ENCODE measurements at places on chromosomes 1 and 21.
A peak's percentile ranks its signal among the peaks of the same experiment; 100 is the strongest.

- DNase-seq, result no peak
Measured at GRCh38 chr1:70672442-70672888, 261.4 kb downstream of the CTH start.

GRCh38 chr1:15618655-15619525 is 1.6 kb downstream of the DDI2 start:
- DNase-seq, result no peak

DNA sequence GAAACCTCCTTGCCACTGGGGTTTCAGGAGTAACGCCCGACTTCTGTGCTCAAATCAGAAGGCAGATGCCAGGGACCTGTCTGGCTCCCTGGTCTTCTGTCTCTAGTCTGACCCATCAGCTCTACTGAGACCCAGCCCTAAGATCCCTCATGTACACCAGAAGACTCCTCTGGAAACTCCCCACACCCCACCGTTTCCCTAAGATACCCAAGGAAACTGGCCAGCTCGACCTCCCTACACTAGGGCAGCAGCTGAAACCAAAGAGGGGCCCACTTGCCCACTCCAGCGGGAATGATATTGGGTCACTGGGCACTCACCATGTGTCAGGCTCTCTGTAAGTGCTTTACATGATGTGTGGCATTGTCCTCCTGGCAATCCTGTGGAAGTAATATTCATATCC is 469 bp upstream of the S100A16 start:
- no peak for DNase-seq

GRCh38 chr1:76950306-76950705 is 83.0 kb downstream of the ST6GALNAC5 start:
- DNase-seq, result no peak

DNA sequence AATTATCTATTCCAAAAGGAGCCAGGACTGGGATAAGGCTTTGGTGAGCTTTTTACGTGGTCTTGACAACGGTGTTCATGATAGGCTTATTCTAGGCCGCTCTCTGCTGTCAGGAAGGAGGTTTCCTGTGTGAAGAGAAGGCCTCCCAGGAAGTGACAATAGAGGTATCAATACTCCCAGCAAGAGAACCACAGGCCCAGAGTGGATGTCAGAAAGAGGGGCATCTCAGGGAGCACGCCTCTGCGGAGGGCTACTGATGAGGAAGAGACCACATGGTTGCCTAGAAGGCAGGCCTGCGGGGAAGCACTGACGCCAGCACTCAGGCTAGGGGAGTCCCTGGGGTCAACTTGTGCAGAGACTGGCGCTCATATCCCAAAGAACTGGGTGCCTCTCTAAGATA is 60.4 kb downstream of the ITPKB start:
- peak; percentile 67 for DNase-seq

DNA sequence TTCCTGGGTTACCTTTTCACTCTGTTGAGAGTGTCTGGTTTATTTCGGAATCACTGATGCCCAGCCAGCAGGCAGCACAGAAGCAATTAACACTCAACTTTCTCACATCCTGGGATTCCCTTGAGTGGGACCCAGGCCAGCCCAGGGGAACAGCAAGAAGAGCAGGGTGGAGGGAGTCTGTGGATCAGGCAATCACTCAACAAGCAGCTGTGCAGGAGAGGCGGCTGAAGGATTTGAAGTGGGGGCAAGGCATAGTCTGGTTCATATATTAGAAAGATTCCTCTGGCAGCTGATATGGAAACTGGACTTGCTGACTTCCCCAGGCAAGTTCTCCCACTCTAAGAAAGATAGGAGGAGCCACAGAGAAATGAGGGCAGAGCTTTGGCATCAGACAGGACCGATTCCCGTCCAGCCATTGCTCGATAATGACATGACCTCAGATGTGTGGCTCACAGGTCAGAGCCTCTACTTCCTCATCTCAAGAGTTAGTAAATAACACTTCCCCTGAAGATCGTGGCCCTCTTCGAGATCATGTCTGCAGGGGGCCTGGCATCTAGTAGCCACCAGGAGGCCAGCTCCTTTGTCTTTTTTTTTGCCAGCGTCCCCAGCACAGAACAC is 12.4 kb downstream of the EPHA8 start:
- no peak for DNase-seq

GRCh38 chr1:13748610-13749505 is 48.9 kb downstream of the PRDM2 start:
- peak; percentile 97 for DNase-seq

DNA sequence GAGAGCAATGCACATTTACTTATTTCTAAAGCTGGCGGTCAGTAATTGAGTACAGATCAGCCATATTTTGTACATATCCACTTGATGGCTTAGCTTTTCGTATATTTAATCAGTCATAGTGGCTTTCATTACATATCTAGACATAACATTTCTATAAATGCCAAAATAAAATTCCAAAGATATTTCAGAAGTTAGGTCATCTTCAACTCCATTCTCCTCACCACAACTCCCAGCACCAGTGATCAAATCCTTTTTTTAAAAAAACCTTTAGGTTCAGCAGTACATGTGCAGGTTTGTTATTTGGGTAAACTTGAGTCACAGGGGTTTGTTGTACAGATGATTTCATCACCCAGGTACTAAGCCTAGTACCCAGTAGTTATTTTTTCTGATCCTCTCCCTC is 53.9 kb upstream of the GNG4 start:
- no peak for DNase-seq

- DNase-seq, result no peak
Measured at GRCh38 chr1:30054126-30054525, 669.3 kb downstream of the MATN1 start.

DNA sequence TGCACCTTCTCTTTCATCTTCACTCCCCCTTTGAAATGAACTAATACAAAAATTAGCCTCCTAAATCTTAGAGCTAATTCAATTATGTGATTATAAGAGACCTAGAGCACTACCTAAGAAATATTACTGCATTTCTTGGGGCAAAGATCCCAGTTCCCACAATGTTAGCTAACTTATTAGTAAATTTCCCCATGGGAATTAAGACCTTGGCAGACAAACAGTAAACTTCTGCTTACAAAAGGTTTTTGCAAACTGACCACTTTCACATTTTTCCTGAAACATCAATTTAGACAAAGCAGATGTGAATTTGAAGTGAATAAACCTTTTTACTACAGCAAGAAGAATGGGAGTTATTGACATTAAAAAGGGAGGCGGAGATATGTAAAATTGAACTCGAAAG is 34.6 kb upstream of the LHX8 start:
- no peak for DNase-seq

DNA sequence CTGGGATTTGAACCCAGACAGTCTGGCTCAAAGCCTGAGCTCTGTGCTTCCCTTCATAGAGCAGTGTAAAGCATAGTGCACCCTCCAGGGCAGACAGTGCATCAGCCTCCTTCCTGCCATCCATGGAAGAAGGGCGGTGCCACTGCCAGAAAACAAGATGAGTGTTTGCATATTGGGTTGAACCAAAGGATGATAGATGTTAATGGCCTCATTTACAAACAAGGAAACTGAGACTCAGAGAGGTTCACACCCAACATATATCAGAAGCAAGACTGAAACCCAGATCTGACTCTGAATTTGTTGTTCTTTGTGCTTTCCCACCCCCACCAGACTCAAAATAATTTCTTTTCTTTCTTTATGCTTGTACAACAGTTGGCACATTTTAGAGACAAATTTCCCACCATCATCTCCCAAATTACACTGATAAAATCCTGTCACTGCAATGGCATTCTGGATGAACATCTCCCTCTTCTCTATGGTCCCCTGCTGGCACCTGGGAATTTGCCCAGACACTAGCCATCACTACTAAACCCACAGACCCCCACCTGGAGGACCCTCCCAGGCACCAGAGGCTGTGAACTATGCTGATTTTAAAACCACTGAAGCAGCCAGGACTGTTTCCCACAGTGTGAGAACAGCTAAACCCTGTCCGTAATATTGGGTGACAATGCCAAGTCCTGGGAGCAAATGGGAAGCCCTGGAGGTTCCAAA is 45.4 kb upstream of the MPZL1 start:
- DNase-seq, result no peak

- no peak for DNase-seq
Measured at GRCh38 chr1:5938101-5938646, 54.1 kb downstream of the NPHP4 start.

GRCh38 chr1:6009120-6010040 is 17.2 kb upstream of the NPHP4 start:
- DNase-seq, result no peak

DNA sequence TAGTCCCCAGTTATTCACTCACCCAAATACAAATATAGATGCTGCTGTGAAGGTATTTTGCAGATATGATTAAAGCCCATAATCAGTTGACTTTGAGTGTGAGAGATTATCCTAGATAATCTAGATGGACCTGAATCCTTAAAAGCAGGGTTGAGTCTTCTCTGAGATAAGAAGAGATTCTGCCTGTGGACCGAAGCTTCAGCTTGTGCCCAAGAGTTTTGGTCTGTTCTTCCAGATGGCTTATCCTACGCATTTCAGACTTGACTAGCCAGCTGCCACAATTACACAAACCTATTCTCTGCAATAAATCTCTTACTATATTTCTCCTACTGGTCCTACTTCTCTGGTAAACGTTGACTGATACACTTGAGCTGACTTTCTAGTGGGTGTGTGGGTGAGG is 145.1 kb downstream of the KCNJ6 start:
- no peak for DNase-seq

DNA sequence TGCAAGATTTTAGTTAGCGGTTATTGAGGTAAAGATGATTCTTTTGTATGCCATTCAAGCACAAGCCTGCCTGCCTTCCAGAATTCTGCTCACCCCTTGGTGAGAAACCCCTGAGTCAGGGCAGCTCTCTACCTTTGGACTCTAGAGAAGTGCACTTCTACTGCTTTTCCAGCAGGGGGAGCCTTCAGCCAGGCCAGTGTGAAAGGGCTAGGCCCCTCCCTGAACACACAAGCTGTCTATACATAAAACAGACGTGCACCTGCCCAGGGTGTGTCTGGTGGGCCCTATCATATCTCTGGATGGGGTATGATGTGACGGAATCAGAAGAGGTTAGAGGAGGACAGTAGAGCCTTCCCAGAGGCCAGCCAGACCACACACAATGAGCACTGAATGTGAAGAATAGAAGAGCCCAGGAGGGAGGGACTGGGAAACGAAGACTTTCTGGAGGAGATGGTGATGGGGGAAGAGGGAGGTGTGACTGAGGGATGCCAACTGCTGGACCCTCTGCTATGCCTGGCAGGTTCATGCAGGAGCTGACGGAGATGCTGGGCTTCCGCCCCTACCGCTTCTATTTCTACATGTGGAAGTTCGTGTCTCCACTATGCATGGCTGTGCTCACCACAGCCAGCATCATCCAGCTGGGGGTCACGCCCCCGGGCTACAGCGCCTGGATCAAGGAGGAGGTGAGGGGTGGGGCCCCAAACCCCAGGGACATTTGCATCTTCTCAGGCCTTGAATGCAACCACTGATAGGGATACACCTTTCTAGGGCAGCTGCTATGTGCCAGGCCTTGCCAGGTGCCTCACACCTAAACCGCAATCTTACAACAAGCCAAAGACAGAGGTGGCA is 13.0 kb upstream of the KCNC4 start:
- DNase-seq, result peak; percentile 73

DNA sequence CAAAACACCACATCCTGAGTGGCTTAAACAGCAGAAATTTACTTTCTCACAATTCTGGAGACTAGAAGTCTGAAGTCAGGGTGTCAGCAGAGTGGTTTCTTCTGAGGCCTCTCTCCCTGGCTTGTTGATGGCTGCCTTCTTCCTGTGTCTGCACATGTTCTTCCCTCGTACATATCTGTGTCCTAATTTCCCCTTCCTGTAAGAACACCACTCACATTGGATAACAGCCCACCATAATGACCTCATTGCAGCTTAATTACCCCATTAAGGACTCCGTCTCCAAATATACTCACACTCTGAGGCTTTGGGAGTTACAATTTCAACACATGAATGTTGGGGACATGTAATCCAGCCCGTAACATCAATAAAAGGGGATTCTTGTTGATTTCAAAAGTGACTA is 23.4 kb downstream of the C8A start:
- DNase-seq, result no peak

GRCh38 chr1:87588495-87588894 is 259.8 kb downstream of the LMO4 start:
- DNase-seq, result no peak

GRCh38 chr1:163472651-163473248 is 151.0 kb downstream of the NUF2 start:
- DNase-seq, result no peak

DNA sequence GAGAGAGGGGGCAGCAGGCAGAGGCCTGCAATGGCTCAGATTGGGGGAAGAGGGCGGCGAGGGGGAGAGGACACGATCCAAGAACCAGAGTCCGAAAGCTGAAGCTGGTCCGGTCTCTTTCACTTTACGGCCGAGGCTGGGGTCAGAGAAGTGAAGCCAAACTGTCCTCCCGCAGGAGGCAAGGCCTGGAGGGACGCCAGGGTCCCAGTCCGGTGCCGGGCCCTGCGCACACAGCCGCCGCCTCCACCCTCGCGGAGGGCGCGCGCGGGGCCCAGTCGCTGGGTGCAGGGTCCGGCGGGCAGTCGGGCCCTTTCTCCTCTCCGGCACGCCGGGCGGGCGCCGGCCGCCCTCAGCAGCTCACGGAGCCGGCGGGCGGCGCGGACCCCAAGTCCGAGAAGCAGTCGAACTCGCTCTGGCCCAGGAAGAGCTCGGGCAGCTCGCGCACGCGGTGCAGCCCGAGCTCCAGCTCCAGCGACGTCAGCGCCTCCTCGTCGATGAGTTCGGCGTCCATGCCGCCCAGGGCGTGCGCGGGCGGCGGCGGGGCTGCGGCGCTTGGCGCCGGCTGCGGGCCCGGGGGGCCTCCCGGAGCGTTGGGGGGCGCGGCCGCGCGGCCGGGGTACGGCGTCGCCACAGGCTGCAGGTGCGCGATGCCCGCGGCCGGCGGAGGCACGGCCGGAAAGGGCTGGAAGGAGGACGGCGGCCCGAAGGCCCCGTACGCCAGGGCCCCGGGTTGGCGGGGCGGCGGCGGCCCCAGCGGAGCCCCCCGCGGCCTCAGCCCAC is 749 bp downstream of the CITED4 start:
- peak; percentile 35 for DNase-seq

- no peak for DNase-seq
Measured at GRCh38 chr1:209844695-209845407, 17.1 kb downstream of the UTP25 start.

DNA sequence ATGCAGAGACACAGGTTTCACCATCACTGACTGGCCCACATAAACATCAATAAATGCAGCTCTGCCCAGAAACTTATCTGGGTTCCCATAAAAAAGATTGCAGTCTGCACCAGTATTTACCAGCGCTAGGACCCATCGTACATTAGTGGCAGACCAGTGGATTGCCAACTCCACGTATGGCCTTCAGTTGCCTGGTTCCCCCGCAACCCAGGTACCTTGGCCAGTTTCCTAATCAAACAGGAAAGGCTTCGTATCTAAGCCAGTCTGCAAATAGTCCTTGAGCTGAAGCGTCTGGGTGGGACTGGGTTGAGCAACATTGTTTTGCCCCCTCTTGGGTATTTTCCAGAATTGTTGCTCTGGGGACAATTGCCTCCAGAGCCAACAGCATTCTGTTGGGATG is 1639.3 kb downstream of the MRPL39 start:
- no peak for DNase-seq

DNA sequence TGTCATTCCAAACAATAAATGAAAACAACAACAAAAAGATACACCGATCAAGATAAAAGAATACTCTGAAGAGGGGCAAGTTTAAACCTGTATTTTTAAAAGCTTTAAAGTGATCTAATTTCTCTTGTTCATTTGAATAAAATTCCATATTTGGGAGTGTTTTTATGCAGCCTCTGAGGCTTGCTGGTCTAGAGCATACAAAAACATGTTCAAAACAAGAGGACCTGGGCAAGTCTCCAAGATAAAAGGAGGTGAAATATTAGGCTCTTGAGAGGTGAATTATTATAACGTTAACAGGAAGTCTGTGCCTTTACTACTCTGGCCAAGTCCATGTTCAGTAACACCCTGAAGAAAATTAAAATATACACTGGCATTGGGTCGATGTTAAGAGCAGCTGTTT is 20.1 kb downstream of the URB1 start:
- no peak for DNase-seq
